ENCODE measurements at places on chromosomes 2 and 18. TPM values are rescaled to one million over a fixed set of nuclear protein-coding genes. Genes with fewer than 3 reads are reported as not detected.

GRCh38 chr18:23114171-23114881 lies 21.0 kb upstream of the CABLES1 start:
- no peaks in the 10 kb centered on the region for H3K36me3 ChIP-seq
- H3K4me1 ChIP-seq, result no peaks in the 10 kb centered on the region
- DNase-seq, result no peak
- no peak overlapping the region for H3K27ac ChIP-seq
- no peak overlapping the region for H3K4me3 ChIP-seq
- no peaks in the 10 kb centered on the region for H3K27me3 ChIP-seq

- no peak overlapping the region for H3K27ac ChIP-seq
- no peaks in the 10 kb centered on the region for H3K27me3 ChIP-seq
- H3K4me3 ChIP-seq, result no peak overlapping the region
- no peaks in the 10 kb centered on the region for H3K36me3 ChIP-seq
- no peaks in the 10 kb centered on the region for H3K4me1 ChIP-seq
Observed at GRCh38 chr2:160087854-160088745, 25.7 kb upstream of the PLA2R1 start.

DNA sequence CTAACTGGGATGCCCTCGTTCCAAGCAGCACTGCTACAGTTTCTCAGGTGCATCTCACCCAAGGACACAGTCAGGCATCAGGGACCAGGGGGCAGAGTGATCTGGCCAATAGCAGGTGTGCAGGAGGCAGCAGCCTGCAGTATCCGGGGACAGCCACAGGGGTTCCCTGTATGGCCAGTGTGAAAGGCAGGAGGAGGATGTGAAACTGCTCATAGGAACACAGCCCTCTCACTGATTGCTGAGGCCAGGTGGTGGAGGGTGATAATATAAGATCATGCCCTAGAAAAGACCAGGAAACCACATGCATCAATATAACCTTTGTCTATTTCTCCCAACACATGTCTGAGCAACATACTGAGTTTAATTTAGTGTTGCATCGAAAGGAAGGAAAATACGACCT lies 112.7 kb upstream of the TACR1 start:
- no peak overlapping the region for H3K4me3 ChIP-seq
- peaks cover 9% of the 10 kb centered on the region for H3K4me1 ChIP-seq
- H3K36me3 ChIP-seq, result no peaks in the 10 kb centered on the region

DNA sequence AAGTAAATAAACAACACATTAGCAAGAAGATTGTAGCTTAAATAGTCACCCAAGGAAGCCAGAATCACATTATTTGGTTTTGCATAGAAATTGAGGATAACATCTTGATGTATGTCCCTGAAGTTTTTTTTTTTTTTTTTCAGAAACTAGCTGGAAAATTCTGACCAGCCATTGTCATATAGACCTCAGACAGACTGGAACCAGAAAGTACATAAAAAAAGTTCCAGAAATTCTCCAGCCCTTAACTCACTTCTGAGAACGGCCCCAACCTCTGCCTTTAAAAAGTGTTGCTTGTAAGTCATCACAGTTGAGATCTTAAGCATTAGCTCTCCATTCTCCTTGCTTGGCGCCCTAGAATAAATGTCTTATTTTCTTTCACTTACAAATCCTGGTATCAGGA lies 350.5 kb downstream of the CCDC85A start:
- no peaks in the 10 kb centered on the region for H3K36me3 ChIP-seq
- H3K4me3 ChIP-seq, result no peak overlapping the region
- H3K27ac ChIP-seq, result no peak overlapping the region
- H3K4me1 ChIP-seq, result no peaks in the 10 kb centered on the region

- peaks cover 14% of the 10 kb centered on the region for H3K4me1 ChIP-seq
- peak overlapping the region; percentile 56 for H3K4me3 ChIP-seq
- peak overlapping the region; percentile 98 for H3K27ac ChIP-seq
- H3K27me3 ChIP-seq, result no peaks in the 10 kb centered on the region
- peaks cover 3% of the 10 kb centered on the region for H3K36me3 ChIP-seq
Observed at GRCh38 chr18:59143441-59143840, 3.8 kb downstream of the SEC11C start.

Gene DUSP2
- 181 TPM for total RNA-seq

GRCh38 chr2:213227458-213227857 lies 56.8 kb upstream of the SPAG16 start:
- no peaks in the 10 kb centered on the region for H3K27me3 ChIP-seq
- H3K27ac ChIP-seq, result peak overlapping the region; percentile 92

Gene SCYGR4
- not detected for total RNA-seq

DNA sequence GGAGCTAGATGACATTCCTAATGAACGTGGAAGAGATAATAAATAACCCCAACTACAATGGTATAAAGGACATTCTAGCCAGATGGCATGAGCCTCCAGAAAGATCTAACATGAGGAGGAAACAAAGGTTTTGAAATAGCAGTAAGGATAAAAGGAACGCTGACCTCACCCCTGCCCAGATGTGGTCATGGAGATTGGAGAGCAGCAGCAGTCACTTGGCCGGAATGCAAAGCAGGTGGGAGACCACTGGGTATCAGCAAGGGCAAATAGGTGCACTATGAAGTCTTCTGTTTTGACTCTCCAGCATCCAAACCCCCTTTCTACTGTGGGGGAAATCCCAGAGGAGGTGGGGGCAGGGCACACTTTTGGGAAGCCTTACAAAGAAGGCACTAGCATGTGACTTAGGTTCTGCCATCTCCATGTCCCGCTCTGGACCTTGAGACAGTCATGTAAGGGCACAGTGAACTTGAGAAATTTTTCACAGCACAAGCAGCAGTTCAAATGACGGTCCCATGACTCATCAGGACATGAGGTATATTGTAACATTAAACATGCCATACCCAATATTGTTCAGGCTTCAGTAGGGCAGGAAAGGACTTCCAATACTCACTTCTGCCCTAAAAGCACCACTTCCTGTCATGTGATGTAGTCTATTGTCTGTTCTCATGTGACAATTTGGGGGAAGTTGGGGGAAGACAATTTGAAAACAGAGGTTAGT lies 55.2 kb downstream of the METTL4 start:
- no peak overlapping the region for H3K27ac ChIP-seq
- no peaks in the 10 kb centered on the region for H3K27me3 ChIP-seq
- H3K4me3 ChIP-seq, result no peak overlapping the region
- H3K36me3 ChIP-seq, result no peaks in the 10 kb centered on the region
- H3K4me1 ChIP-seq, result no peaks in the 10 kb centered on the region
- DNase-seq, result no peak

DNA sequence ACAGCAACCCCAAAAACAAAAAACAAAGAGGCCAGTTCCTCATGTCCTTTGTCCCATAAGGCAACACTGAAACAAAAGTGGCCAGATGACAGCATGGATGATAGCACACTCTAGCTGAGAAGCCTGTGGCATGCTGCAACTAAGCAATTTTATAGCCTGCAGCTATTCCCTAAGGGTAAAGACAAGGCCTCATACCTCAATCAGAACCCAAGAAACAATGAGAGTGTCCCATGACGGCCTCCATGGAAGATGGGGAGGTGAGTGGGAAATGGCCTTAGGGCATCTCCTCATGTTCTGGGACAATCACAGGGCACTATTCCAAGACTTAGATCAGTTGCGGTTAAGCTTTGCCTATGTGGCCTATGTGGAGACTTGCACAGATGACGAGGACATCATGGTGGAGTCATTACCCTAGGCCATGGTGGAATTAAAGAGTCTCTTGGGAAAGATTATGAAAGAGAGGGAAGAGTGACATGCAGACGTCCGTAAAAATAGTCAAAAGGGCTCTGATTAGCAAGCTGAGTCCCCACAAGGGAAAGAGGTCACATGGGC lies 103.1 kb downstream of the INO80D start:
- DNase-seq, result no peak
- H3K4me3 ChIP-seq, result no peak overlapping the region
- H3K36me3 ChIP-seq, result no peaks in the 10 kb centered on the region
- no peaks in the 10 kb centered on the region for H3K27me3 ChIP-seq
- peaks cover 4% of the 10 kb centered on the region for H3K4me1 ChIP-seq

- no peak overlapping the region for H3K4me3 ChIP-seq
- no peaks in the 10 kb centered on the region for H3K27me3 ChIP-seq
- H3K4me1 ChIP-seq, result no peaks in the 10 kb centered on the region
- DNase-seq, result no peak
- H3K27ac ChIP-seq, result no peak overlapping the region
- H3K36me3 ChIP-seq, result no peaks in the 10 kb centered on the region
Observed at GRCh38 chr2:40625849-40626248, 174.0 kb upstream of the SLC8A1 start.

DNA sequence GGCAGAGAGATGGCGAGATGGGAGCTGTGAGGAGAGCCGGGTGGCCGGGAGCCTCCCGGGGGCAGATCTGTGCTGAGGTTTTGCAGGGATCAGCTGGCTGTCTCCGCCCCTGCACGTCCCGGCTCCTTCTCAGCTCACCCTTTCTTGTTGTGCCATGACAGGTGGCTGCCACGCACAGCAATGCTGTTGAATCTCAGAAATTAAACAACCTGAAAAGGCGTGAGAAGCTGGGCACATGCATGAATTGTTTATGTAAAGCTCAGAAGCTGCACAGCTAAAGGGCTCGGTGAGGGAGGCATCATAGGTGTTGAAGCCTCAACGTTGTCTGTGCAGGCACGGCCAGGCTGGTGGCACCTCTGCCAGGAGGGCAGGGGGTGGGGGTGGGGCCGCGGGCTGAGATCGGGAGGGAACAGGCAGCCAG lies 858 bp upstream of the RTP5 start:
- no peaks in the 10 kb centered on the region for H3K27me3 ChIP-seq
- peaks cover 11% of the 10 kb centered on the region for H3K4me1 ChIP-seq
- no peak overlapping the region for H3K4me3 ChIP-seq
- no peak for DNase-seq

DNA sequence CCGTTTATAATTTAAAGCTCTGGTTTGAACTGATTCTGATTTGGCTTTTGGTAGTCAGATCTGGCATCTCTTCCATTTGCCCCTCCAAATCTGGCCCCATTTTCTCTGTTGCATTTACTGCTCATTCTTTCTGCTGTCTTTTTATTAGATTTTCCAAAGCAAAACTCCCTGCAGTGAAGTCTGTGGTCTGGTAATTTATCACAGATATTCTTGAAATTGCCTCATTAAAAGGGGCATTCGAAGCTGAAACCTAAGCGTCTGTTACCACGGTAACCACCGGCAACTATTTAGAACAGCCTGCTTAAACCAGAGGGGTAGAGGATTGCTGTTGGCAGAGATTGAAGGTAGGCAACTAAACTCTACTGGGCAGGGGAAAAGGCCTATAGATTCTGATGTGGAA lies 111.5 kb upstream of the UPP2 start:
- no peaks in the 10 kb centered on the region for H3K4me1 ChIP-seq
- no peak overlapping the region for H3K27ac ChIP-seq
- H3K4me3 ChIP-seq, result no peak overlapping the region
- H3K27me3 ChIP-seq, result no peaks in the 10 kb centered on the region
- DNase-seq, result no peak
- H3K36me3 ChIP-seq, result no peaks in the 10 kb centered on the region

- no peaks in the 10 kb centered on the region for H3K4me1 ChIP-seq
- H3K27ac ChIP-seq, result no peak overlapping the region
Observed at GRCh38 chr2:47098953-47099352, 56.2 kb downstream of the STPG4 start.

DNA sequence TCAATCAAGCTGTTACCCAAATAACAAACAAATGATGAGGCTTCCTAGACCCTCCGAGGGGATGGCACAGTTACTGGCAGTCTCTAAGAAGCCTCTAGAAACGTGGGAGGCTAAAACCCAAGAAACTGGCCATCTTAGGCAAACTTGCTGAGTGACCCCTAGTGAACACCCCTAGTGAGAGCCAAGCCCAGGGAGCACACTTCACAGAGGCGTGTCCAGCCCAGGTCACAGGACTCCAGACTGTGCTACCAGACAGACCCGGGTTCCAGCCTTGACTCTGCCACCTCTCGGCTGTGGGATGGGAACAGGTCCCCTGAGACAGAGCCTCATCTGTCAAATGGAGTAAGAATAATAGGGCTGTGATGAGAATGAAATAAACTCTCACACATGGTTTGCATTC lies 83.5 kb upstream of the ASAP2 start:
- H3K27me3 ChIP-seq, result no peaks in the 10 kb centered on the region
- no peak overlapping the region for H3K27ac ChIP-seq
- no peaks in the 10 kb centered on the region for H3K36me3 ChIP-seq
- no peak overlapping the region for H3K4me3 ChIP-seq

DNA sequence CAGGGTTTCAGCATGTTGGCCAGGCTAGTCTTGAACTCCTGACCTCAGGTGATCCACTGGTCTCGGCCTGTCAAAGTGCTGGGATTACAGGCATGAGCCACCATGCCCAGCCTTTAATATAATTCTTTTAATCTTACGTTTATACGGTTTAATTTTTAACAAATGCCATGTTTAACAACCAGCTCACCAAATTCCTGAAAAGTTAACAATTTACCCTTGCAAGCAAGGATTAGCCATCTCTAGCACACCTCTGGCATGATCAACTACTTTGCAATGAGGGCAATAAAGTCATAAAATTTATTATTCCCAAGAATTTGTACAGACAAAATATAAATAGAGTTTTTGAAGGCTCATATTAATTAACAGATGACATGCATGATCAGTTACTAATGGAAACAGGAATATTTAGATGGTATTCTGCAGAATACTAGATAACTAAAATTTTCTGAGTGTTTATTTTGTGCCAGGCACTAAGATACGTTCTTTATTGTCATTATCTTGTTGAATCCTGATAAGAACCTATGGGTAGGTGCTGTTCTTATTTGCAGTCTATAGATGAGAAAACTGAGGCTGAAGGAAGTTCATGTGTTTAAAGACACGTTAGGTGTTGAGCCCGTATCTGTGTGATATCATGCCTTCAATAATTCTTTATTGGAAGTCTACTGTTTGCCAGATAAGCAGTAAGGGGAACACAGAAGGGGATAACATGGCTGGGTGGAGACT lies 190.1 kb downstream of the CDCA7 start:
- no peaks in the 10 kb centered on the region for H3K4me1 ChIP-seq
- H3K27me3 ChIP-seq, result no peaks in the 10 kb centered on the region
- no peaks in the 10 kb centered on the region for H3K36me3 ChIP-seq
- no peak for DNase-seq
- H3K27ac ChIP-seq, result no peak overlapping the region

DNA sequence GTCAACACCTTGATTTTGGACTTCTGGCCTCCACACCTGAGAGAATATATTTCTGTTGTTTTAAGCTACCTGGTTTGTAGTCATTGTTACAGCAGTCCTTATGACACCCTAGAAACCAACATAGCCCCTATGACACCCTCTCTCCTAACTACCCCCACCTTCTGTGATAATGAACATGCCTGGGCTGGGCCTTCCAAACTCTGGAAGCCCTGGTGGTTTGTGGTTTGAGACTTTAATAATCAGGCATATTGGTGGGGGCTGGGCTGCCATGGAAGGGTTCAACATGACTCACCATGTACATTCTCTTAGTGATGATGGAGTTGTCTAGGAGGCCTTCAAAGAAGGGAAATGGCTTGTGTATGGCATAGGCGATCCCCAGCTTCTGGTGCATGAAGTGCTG lies 3.3 kb downstream of the SP110 start:
- H3K27ac ChIP-seq, result no peak overlapping the region
- no peaks in the 10 kb centered on the region for H3K27me3 ChIP-seq
- no peak for DNase-seq
- H3K4me3 ChIP-seq, result peak overlapping the region; percentile 19
- H3K36me3 ChIP-seq, result peaks cover 9% of the 10 kb centered on the region
- peaks cover 11% of the 10 kb centered on the region for H3K4me1 ChIP-seq

All from GM12878 (cell line).